ENCODE measurements at places on chromosomes 4 and X. TPM values are rescaled to one million over a fixed set of nuclear protein-coding genes. Genes with fewer than 3 reads are reported as not detected.

Gene S100G
- not detected for total RNA-seq

Gene S100P
- total RNA-seq: not detected

DNA sequence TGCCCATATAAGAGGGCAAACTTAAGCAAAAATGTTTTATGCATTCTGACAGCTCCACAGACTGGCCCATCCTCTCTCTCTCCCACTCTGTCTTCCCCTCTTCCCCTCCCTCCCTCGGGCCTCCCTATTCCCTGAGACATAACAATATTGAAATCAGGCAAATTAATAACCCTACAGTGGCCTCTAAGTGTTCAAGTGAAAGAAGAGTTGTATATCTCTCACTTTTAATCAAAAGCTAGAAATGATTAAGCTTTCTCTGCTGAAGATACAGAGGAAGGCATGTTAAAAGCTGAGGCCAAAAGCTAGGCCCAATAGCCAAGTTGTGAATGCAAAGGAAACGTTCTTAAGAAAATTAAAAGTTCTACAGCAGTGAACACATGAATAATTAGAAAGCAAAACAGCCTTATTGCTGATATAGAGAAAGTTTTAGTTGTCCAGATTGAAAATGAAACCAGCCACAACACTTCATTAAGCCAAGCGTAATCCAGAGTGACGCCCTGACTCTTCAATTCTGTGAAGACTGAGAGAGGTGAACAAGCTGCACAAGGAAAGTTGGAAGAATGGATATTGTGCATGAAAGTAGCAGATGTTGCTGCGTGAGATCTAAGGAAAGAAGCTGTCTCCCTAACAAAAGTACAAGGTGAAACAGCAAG lies 54.9 kb downstream of the USO1 start:
- no peaks in the 10 kb centered on the region for H3K27me3 ChIP-seq
- H3K27ac ChIP-seq: no peak overlapping the region
- no peak for DNase-seq
- peaks cover 80% of the 10 kb centered on the region for H3K36me3 ChIP-seq
- no peak overlapping the region for H3K4me3 ChIP-seq

DNA sequence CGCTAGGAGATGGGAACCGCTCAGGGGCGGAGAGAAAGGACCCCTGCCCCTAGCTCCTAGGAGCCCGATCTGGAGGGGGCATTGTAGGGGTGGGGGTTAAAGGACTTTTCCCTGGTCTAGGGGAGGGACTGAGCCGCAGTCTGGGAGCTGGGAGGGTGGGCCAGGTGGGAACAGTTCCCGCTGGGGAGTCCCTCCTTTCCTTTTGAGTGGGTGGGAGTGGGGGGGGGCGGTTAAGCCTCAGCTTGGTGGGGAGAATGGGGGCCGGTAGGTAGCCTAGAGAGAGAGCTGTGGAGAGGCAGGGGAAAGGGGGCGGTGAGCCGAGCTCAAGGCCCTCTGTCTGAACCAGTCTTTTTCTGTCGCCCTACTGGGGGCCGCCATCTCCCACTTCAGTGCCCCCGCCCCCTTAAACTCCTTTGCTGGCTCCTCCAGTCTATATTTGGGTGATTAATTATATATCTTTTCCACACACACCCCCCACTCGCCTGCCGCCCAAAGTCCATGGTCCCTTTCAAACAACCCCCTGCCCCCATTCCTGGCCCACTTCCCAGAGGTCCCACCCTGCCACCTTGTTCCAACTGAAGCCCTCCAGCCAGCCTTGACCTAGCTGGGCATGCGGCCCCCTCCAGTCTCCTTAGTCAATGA lies 822 bp downstream of the ZNF275 start:
- H3K27me3 ChIP-seq: peaks cover 15% of the 10 kb centered on the region
- no peak for DNase-seq
- H3K4me3 ChIP-seq: peak overlapping the region; percentile 57
- peak overlapping the region; percentile 79 for H3K27ac ChIP-seq

DNA sequence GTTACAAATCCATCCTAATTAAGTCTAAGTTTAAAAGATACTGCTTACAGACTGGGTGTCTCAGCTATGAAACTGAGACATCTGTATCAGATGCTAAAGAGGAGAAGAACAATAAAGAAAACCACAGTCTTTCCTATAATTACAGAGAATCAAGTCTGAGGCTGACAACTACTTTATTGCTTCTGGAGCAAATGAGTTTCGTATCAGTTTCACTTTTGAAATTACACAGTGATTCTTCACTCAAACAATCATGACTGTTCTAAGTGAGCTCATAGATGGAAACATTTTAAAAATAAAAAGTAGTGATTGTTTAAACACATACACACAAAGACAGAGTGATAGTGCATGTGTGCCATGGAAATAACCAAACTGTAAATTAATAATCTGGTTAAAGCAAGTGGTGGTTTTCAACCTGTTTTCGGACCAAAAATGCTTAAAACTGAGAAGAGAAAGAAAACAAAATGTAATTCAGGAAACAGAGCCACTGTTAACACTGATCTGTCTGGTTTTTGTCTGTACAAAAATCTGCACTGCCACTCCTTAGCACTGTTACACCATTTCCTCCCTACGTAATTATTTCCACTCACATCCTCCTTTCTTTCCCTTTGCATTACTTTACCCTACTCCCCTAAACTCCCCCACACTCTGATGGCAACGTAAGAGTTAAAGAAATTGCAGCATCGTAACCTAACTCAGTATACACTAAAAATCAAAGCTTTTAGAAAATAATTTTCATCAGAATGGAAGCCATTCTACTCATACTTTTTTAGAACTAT lies 12.5 kb downstream of the RFC1 start:
- no peaks in the 10 kb centered on the region for H3K27me3 ChIP-seq
- no peak for DNase-seq
- peaks cover 5% of the 10 kb centered on the region for H3K36me3 ChIP-seq
- no peak overlapping the region for H3K4me3 ChIP-seq
- H3K4me1 ChIP-seq: no peaks in the 10 kb centered on the region
